HFF-Myc (cell line): ENCODE measurements at places on chromosomes 7 and 10.

GRCh38 chr7:34337163-34337562 lies 320.9 kb upstream of the NPSR1 start:
- DNase-seq: no peak

GRCh38 chr10:86795353-86795752 lies 38.9 kb downstream of the BMPR1A start:
- peak; percentile 79 for DNase-seq

DNA sequence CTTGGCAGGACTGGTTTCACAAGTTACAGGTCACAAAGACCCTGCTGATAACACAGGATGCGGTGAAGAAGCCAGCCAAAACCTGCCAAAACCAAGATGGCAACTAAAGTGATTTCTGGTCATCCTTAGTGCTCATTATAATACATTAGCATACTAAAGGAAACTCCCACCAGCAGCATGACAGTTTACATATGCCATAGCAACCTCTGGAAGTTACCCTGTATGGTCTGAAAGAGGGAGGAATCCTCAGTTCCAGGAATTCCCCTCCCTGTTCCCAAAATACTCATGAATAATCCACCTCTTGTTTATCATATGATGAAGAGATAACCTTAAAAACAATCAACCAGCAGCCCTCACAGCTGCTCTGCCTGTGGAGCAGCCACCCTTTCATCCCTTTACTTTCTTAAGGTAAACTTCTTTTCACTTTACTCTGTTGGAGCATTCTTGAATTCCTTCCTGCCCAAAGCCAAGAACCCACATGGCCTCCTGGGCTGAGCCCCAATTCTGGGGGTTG lies 21.9 kb downstream of the DPY19L1 start:
- DNase-seq: no peak

- no peak for DNase-seq
Observed at GRCh38 chr7:112023282-112023681, 182.9 kb downstream of the DOCK4 start.

DNA sequence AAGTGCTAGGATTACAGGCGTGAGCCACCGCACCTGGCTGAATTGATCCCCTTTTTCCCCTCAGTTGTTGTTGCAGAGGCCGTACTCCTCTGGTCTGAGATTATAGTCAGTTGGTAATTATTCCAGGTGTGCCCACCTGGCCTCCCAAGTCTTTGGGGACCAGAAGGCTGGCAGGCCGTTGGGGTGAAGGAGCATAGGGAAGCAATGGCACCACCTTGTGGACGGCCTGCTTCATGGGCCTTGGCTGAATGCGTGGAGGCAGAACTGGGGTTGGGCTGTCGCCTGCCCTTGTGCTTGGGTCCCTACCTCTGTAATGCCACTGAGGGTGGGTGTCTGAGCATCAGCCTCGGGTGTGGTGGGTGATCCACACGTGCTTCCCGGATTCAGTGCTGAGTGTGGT lies 125.7 kb downstream of the RGS10 start:
- no peak for DNase-seq

DNA sequence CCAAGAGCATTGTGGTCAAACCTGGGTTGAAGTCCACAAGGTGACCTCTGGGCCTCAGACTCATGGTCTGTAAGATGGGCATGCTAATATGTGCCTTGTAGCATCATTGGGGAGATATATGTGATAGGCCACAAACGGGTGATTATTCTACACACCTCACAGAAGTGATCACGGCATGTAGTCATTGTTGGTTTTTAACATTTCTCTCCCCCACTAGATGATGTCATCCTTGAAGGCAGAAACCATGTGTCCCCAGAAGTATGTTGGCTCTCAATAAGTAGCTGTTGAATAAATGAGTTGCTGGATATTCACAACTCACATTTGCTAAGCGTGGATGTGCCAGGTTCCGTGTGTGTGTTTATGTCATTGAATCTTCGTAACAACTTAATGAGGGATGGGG lies 42.4 kb downstream of the GATA3 start:
- DNase-seq: no peak

DNA sequence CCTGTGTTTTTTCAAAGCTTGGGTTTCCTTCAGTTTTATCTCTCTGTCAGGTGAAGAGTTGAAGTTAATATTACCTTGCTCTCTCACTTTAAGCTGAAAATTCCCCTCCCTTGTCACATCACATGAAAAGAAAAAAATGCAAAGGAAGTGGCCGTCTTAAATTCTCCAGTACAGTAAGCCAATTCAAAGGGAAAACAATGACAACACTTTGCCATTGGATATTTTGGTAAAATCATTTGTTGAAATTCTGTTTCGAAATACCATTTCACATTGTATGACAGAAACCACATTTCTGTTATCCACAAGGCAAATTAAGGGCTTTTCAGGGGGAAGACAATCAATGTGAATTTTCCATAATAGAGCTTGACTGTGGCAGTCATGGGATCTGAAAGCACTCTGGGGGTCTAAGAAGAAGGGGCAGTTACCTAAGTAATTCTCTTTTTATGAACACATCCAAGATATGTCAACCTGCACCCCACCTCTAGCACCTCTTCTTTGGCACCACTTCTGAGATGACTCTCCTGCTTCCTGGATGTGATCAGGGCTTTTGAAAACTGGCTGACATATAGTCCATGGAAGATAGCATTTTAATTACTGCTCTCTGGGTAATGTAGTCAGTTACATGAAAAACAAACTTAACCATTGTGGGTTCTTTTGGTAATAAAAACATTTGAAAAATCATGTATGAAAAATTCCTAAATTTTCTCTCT lies 63.8 kb downstream of the ENTPD1 start:
- no peak for DNase-seq

- no peak for DNase-seq
Observed at GRCh38 chr10:676178-676577, 13.3 kb downstream of the DIP2C start.

DNA sequence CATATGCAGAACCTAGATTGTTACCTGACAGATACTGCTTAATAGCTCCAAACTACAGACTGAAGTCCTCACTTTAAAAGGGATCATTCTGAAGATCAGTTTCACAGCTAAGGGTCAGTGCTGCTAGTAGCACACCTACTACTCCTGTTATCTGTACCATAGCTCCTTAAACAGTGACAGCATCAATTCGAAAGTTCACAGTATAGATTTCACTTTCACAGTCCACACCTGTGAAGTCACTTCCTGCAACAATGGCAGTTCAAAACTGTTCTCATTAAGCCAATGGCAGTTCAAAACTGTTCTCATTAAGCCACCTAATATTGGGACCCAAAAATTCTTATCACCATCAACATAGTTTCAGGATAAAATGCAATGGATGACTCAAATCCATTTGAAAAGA lies 10.7 kb upstream of the FHIP2A start:
- DNase-seq: no peak

DNA sequence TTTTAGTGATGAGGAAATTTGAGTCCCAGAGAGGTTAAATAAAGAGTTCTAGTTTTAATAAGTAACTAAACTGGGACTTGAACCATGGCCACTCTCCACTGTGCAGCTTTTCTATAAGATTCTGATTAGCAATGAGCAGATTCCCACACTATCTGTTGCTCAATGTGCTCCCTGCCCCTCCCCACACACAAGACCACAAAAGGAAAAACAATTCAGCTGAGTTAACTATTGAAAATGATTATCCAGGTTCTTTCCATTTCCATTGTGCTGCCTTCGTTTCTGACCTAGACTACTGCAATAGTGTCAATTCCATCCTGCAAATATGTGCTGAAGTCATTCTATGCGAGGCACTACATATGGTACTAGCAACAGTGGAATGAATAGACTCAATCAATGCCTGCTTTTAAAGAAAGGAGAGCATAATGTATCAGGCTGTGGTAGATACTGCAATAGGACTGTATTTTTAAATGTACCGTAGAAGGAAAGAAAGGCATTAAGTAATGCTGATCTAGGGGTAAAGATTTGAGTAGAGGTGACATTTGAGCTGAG lies 97.0 kb downstream of the SEMA3C start:
- DNase-seq: no peak

GRCh38 chr10:12741360-12741804 lies 260.1 kb downstream of the CCDC3 start:
- DNase-seq: no peak

DNA sequence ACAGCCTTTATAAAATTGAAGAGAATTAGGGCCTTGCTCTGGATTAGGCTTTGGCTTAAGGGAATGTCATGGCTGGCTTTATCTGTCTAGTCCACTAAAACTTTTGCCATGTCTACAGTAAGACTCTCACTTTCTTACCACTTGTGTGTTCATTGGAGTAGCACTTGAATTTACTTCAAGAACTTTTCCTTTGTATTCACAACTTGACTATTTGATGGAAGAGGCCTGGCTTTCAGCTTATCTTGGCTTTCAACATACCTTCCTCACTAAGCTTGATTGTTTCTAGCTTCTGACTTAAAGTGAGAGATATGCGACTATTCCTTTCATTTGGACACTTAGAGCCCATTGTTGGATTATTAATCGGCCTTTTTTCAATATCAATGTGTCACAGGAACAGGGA lies 96.1 kb downstream of the TPST1 start:
- no peak for DNase-seq

DNA sequence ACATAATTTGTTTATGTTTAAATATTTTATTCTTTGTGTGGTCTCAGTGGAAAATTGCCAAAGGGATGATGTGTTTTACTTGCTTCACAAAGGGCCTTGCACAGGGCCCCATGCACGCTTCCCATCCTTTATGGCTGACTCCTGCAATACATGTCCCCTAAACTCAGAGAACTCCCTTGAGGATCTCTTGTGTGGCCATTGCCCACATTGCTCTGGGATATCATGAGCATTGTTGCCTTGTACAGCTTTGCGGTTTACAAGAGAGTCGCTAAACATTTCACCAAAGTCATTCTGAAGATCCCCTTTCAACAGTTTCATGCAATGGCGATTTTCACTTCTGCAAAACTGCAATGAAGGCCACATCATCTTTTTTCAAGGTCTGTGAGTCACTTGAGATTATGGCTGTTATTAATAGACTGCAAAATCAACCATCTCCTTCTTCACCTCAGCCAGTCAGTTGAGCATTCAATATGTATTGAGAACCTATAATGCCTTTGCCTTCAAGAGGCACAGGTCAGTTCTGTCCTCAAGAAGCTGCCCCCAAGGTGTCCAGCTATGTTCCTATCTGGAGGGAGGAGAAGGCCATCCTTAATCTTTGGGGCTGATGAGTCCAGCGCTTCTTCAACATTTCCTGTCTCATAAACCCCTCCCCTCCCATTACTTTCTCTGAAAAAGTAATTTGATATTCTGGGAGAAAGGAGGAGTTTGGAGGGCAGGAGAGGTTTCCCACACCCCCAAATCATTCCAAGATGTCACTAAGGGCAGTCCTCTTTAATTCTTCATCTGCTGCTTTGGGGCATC lies 108.1 kb downstream of the CCDC71L start:
- DNase-seq: no peak

DNA sequence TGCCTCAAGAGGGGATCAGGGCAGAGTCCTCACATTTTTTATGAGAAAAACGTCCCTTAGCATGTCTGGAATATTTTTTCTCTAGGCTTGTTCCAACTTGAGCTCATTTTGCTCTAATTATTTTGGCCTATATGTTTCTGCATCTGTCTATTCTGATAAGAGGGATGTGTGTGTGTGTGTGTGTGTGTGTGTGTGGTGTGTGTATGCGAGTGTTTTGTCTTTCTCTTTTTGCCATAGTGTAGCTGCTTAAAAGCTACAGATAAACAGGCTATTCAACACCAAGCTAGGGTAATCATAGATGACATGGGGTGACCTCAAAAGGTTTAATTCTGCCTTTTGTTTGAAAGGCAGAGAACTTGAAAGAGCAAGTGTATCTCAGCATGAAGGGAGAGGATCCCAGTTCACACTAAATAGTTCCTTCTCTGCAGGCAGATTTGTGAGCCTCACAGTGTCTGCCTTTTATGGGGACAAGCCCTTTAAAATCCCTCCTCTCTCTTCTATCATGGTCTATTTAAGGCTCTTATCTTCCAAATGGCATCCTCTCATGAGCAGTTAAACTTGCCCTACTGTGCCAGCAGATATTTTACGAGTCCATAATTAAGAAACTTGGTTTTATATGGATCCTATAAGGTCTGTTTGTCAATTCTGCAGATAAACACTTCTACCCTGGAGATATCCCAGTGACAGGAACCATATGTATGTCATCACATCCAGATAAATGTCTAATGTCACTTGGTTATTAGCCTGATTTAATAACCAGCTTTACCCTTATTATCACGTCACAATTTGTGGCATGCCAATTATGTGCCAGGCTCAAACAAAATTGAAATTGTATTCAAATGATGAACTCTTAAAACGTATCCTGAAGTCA lies 202.9 kb upstream of the MTPN start:
- DNase-seq: no peak

GRCh38 chr10:104002911-104003310 lies 36.0 kb downstream of the SLK start:
- no peak for DNase-seq

- no peak for DNase-seq
Observed at GRCh38 chr10:49592726-49593563, 17.2 kb upstream of the SLC18A3 start.

- no peak for DNase-seq
Observed at GRCh38 chr10:129365767-129366402, 101.2 kb upstream of the MGMT start.

DNA sequence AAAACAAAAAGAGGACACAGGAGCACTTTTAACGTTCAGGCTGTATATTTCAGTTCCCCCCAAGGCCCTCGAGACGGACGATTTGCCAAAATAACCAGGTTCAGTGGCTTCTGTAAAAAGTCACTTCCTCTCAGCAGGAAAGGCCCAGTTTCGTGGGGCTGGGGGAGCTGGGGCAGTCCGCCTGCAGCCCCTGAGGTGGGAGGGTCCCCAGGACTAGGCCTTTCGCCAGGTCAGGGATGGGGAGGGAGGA lies 28.8 kb downstream of the WDR86 start:
- DNase-seq: no peak

DNA sequence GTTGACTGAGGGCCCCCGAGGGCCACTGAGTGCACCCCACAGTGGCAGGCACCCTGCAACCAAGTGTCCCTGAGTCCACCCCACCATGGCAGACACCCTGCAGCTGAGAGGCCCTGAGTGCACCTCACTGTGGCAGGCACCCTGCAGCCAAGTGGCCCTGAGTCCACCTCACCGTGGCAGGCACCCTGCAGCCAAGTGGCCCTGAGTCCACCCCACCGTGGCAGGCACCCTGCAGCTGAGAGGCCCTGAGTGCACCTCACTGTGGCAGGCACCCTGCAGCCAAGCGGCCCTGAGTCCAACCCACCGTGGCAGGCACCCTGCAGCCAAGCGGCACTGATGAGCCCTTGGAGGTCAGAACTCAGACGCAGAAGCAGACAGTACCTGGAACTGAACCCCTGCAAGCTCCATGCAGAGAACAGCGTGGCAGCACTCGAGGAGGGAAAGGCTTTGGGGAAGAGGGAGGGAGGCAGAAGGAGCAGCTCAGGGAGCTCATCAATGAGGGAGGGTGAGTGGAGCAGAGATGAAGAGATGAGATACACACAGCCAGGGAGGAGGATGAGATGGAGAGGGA lies 156.5 kb downstream of the WDR37 start:
- DNase-seq: no peak

GRCh38 chr7:140232957-140233917 lies 56.5 kb upstream of the KDM7A start:
- no peak for DNase-seq
